ENCODE measurements at places on chromosomes 12 and 14.
A peak's percentile ranks its signal among the peaks of the same experiment; 100 is the strongest.

DNA sequence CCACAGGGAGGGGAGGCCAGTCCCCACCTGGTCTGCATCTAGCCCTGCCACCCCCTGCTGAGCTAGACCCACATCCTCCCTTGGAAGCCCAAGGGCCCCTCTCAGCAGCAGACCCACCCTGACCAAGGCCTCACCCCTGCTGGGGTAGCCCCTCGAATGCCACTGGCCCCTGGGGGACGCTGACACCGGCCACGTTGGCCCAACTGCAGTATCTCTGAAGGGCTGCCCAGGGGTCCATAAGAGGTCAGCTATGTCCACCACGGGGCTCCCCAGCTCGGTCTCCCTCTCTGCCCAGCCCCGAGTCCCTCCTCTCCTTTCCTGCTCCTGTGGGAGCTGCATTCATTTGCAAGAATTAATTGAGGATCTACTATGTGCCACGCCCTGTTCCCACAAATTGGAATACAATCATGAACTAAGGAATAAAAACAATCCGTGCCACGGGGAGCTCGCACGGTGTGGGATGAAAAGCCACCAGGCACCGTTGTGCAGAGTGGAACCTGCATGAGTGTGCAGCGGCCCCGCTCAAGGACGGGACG is 71.4 kb downstream of the GALNT9 start:
- DNase-seq = no peak

DNA sequence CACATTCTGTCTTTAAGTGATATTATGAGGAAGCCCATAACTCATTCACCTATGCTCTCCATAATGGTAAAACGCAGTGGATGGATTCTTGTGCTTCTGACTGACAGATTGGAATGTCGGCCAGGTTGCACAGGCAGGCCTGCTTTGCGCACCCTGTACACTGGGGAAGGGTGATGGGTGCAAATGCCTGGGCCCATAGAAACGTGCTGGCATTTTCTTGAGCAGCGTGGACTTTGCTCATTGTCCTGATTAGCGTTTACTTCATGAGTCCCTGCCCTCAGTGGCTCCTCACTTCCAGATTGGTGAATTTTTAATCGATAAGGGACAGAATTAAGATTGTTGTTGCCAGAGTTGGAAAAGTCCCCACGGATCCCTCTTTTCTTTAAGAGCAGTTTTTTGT is 80.9 kb upstream of the TRAF3 start:
- DNase-seq = peak; percentile 51

DNA sequence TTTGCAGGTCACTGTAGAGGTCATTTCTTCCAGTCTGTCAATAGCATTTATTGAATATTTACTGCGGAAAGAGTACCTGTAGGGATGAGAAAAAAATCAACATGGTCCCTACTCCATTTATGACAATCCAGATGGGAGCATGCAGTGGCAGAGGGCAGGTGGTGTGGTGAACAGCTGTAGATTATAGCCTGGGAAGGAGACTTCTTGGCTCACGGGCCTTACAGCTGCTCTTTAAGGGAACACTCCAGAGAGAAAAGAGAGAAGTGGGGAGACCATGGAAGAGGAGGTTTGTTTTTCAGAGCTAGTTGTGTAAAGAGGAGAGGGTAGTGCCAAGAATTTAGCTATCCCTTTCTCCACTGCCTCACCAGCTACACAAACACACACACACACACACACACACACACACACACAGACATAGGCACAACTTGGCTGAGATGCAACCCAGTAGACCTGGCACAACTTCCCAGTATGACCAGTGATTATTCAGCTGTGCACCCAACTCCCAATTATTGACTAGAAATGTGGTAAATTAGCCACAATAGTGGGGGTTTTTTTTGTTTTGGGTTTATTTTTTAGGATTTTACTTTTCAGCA is 41.0 kb downstream of the GPHB5 start:
- DNase-seq = no peak

- DNase-seq = no peak
These were observed 6.4 kb upstream of the CLEC6A start for GRCh38 chr12:8449355-8449859.

- DNase-seq = no peak
These were observed 147.3 kb upstream of the RFLNA start for GRCh38 chr12:124147575-124147974.

Data from mucosa of descending colon (tissue), 3 donors.